Colonic mucosa (tissue), 4 donors: ENCODE measurements at places on chromosomes 3 and 15. TPM values are rescaled to one million over a fixed set of nuclear protein-coding genes. Genes with fewer than 3 reads are reported as not detected.

GRCh38 chr15:69706353-69707097 is 253.9 kb downstream of the RPLP1 start:
- DNase-seq, result no peak
- H3K27ac ChIP-seq, result no peak overlapping the region
- H3K4me3 ChIP-seq, result no peak overlapping the region
- no peaks in the 10 kb centered on the region for H3K36me3 ChIP-seq
- no peaks in the 10 kb centered on the region for H3K4me1 ChIP-seq

The RBP2 gene
- 1.4 TPM for total RNA-seq

DNA sequence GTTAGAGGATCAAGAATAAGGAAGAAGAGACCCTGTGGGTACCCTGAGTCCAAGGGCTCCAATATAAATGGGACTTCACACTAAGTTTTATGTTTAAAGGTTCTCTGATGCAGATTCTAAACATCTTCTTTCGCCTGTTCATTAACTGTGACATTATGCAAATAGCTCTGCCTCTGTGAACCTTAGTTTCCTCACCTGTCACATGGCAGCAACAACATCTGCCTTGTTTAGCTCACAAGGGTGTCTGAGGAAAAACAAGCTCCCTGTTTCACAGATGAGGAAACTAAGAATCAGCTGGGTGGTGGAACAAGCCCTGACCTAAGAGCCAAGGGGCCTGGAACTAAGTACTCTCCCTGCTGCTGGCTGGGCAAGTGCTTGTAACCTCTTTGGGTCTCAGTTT is 40.8 kb downstream of the GOLGA6L1 start:
- no peak overlapping the region for H3K27ac ChIP-seq
- no peak for DNase-seq
- H3K36me3 ChIP-seq, result no peaks in the 10 kb centered on the region
- H3K4me1 ChIP-seq, result no peaks in the 10 kb centered on the region

- DNase-seq, result no peak
- no peaks in the 10 kb centered on the region for H3K4me1 ChIP-seq
- H3K4me3 ChIP-seq, result no peak overlapping the region
These were observed 202.0 kb downstream of the GHSR start for GRCh38 chr3:172246107-172246844.

- H3K4me1 ChIP-seq, result no peaks in the 10 kb centered on the region
- no peaks in the 10 kb centered on the region for H3K27me3 ChIP-seq
- no peak overlapping the region for H3K4me3 ChIP-seq
- DNase-seq, result no peak
- no peaks in the 10 kb centered on the region for H3K36me3 ChIP-seq
- H3K27ac ChIP-seq, result no peak overlapping the region
These were observed 156.7 kb downstream of the CACNA2D3 start for GRCh38 chr3:54279005-54279583.

The GOLGA6B gene
- not detected for total RNA-seq

DNA sequence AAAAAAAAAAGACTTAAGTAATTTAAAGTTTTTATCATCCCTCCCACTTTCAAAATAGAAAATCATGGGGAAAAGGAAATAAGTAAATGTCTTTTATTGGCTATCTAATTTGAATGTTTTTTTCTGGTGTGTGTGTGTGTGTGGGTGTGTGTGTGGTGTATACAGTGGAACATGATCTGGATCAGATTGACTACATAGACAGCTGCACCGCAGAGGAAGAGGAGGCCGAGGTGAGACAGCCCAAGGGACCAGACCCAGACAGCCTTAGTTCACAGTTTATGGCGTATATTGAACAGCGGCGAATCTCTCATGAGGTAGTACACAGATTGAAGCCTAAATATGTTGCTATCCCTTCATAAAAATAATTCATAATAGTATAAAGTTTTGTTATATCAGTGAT is 44.5 kb downstream of the LRCH3 start:
- H3K27me3 ChIP-seq, result no peaks in the 10 kb centered on the region
- no peaks in the 10 kb centered on the region for H3K36me3 ChIP-seq
- no peaks in the 10 kb centered on the region for H3K4me1 ChIP-seq
- no peak overlapping the region for H3K4me3 ChIP-seq

DNA sequence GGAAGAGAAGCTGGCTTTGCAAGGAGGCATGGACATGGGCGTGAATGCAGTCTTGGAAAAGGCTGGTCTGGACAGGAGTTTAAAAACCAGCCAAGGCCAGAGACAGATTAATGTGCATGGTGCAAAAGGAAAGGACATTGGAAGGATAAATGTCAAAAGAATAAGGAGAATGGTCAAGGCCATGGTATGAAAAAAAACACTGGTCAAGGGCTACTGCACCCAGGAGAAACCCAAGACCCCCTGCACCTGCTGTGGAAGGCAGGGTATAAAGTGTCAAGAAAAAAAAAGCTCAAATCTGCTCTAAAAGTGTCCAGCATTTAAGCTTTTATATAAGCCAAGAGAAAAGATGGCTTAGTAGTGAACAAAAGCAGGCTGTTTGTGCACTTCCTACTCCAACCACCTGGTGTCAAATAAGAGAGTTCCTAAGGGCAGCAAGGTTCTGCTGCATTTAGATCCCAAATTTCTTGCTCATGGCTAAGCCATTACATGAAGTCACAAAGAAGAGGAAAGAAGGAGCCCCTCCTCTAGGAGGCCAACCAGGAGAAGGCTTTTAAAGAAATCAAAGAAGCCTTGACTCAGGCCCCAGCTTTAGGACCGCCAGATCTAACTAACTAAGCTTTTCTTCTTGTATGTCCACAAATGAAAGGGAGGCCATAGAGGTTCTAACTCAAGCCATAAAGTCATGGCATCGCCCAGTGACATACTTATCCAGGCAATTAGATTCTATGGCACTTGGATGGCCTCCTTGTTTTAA is 16.9 kb downstream of the CCR4 start:
- no peaks in the 10 kb centered on the region for H3K36me3 ChIP-seq
- no peak overlapping the region for H3K27ac ChIP-seq
- no peaks in the 10 kb centered on the region for H3K27me3 ChIP-seq
- no peak for DNase-seq

DNA sequence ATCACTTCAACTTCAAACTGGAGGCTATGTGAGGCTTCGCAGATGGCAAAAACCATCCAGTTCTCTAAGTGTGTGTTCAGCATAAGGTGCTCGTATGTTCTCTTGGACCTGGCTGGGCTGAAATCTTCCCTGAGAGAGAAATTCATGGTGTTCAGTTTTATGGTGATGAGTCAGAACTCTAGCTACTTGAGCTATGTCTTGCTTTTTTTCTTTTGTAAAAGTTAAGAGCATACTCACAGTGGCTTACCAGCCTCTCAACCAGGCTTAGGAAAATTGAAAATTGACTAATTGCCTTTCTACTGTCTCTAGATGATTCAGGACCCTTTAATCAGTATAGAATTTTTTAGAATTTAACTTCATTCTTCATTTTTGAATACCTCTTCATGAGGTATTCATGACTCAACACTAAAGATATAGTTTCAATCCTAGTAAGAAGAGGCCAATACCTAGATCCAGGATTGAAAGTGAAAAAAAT is 617.5 kb downstream of the TBL1XR1 start:
- H3K27ac ChIP-seq, result no peak overlapping the region
- H3K27me3 ChIP-seq, result no peaks in the 10 kb centered on the region
- H3K4me1 ChIP-seq, result no peaks in the 10 kb centered on the region
- no peaks in the 10 kb centered on the region for H3K36me3 ChIP-seq
- no peak overlapping the region for H3K4me3 ChIP-seq

DNA sequence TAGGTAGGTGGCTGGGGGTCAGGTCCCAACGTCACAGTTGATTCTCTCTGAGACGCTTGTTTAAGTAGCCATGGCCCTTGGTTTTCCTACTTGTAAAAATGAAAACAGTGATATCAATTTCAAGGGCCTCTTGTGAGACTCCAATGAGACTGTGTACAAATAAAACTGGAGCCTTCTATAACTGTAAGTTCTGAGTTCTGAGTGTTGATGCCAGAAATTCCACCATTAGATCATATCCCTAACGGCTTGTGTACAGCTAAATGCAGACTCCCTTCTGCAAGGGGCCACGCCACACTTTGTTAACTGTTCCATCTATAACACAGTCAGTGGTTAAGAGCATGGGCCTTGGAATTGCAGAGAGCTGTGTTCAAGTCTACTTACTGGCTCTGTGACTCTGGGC is 267.3 kb downstream of the TLE3 start:
- no peaks in the 10 kb centered on the region for H3K4me1 ChIP-seq
- no peaks in the 10 kb centered on the region for H3K27me3 ChIP-seq
- no peak overlapping the region for H3K27ac ChIP-seq
- no peaks in the 10 kb centered on the region for H3K36me3 ChIP-seq
- no peak overlapping the region for H3K4me3 ChIP-seq
- no peak for DNase-seq

- H3K4me1 ChIP-seq, result peaks cover 6% of the 10 kb centered on the region
- no peak overlapping the region for H3K4me3 ChIP-seq
- no peaks in the 10 kb centered on the region for H3K36me3 ChIP-seq
- DNase-seq, result no peak
- no peak overlapping the region for H3K27ac ChIP-seq
These were observed 119.2 kb upstream of the ASB14 start for GRCh38 chr3:57411715-57412114.

- DNase-seq, result no peak
- H3K4me1 ChIP-seq, result no peaks in the 10 kb centered on the region
- H3K27ac ChIP-seq, result no peak overlapping the region
- H3K27me3 ChIP-seq, result no peaks in the 10 kb centered on the region
- H3K36me3 ChIP-seq, result no peaks in the 10 kb centered on the region
- H3K4me3 ChIP-seq, result no peak overlapping the region
These were observed 485.5 kb upstream of the THBS1 start for GRCh38 chr15:39095218-39095879.

DNA sequence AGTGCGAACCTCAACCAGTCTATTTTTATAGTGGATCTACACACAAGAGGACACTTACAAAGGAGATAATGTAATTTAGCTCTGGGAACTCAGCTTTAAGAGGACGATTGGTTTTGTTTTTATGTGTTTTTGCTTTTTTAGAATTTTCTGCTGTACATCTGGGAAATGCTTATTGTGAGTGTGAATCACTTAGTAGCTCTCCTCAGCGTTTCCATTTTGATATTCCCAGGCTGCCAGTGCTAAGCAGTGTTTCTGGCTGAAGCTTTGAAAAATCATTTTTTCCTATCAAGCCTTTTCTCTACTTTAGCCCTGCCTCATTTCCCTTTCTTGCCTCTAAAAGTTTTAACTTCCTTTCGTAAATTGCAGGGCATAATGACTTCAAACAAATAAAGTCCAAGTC is 117.9 kb downstream of the RBMS3 start:
- no peaks in the 10 kb centered on the region for H3K27me3 ChIP-seq
- no peak overlapping the region for H3K27ac ChIP-seq
- H3K4me3 ChIP-seq, result no peak overlapping the region
- no peaks in the 10 kb centered on the region for H3K36me3 ChIP-seq

DNA sequence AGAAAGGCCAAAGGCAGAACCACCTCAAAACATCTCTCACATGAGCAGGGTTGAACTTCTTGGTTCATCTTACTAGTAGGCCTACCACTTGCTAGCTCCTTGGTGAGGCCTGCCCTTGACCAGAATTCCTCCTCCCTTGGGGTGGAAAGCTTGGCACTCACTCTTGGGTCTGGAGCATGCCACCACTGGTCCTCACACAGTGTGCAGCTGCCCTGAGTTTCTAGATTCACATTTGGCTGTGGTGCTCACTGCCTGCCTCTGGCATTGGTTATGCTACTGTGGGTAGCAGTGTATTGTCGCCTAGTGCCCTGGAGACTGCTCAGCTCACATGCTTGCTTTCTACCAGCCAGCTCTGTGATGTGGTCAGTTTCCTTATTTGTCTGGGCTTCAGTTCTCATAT is 23.7 kb downstream of the OXNAD1 start:
- H3K27me3 ChIP-seq, result no peaks in the 10 kb centered on the region
- no peak overlapping the region for H3K4me3 ChIP-seq
- DNase-seq, result no peak
- no peaks in the 10 kb centered on the region for H3K4me1 ChIP-seq
- H3K27ac ChIP-seq, result no peak overlapping the region

DNA sequence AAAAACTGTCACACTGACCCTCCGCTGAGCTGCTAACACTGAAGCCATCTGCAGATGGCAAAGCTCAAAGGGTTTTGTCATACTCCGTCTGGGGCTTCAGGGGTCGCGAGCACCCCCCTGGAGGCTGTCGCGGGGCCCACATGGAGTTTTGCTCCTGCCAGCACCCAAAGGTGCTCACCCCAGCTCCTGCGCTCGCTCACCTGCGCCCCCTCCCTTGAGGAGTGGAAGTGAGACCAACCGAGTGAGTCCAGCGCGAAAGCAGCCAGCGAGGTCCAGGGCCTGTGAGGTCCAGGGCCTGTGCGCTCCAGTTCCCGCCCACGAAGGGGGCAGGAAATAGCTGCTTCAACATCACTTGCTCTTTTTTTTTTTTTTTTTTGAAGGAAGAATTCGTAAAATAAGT is 208.5 kb downstream of the ROBO2 start:
- H3K27ac ChIP-seq, result no peak overlapping the region
- no peaks in the 10 kb centered on the region for H3K27me3 ChIP-seq
- DNase-seq, result no peak
- no peaks in the 10 kb centered on the region for H3K4me1 ChIP-seq

The ATRIP gene
- 3.2 TPM for total RNA-seq

The SLC51B gene
- 102 TPM for total RNA-seq

DNA sequence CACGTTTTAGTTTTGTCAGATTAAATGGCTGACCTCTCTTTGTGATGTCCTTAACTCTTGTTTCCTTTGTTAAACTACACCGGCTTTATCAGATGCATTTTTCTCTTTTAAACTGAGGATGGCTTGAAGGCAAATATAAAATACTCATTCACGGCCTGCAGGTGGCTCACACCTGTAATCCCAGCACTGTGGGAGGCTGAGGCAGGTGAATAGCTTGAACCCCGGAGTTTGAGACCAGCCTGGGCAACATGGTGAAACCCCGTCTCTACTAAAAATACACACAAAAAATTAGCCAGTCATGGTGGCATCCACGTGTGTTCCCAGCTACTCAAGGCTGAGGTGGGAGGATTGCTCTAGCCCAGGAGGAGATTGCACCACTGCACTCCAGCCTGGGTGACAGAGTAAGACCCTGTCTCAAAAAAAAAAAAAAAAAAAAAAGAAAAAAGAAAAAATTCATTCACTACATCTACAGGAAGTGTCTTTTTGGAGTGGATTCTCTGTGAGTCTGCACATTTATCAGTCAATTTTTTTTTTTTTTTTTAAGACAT is 34.7 kb upstream of the SACM1L start:
- H3K27me3 ChIP-seq, result no peaks in the 10 kb centered on the region
- H3K4me1 ChIP-seq, result peaks cover 5% of the 10 kb centered on the region
- H3K27ac ChIP-seq, result no peak overlapping the region
- no peak for DNase-seq
- H3K36me3 ChIP-seq, result no peaks in the 10 kb centered on the region
- no peak overlapping the region for H3K4me3 ChIP-seq

The RLBP1 gene
- not detected for total RNA-seq

The GDPGP1 gene
- 18.6 TPM for total RNA-seq

- no peaks in the 10 kb centered on the region for H3K4me1 ChIP-seq
- no peak overlapping the region for H3K4me3 ChIP-seq
These were observed 456.6 kb upstream of the RBMS3 start for GRCh38 chr3:28824316-28824715.

The SLC22A14 gene
- total RNA-seq, result 0.44 TPM

The FNDC3B gene
- 142 TPM for total RNA-seq

GRCh38 chr3:146142757-146143156 is 18.2 kb downstream of the PLOD2 start:
- no peak overlapping the region for H3K4me3 ChIP-seq
- no peaks in the 10 kb centered on the region for H3K27me3 ChIP-seq
- H3K27ac ChIP-seq, result no peak overlapping the region
- H3K4me1 ChIP-seq, result no peaks in the 10 kb centered on the region
- DNase-seq, result no peak

The HESX1 gene
- 0.48 TPM for total RNA-seq

The FBLN2 gene
- 10.5 TPM for total RNA-seq

The MEX3B gene
- total RNA-seq, result 1.1 TPM

The GPR176 gene
- 2.2 TPM for total RNA-seq

GRCh38 chr3:154121701-154122551 is 736 bp downstream of the ARHGEF26 start:
- no peaks in the 10 kb centered on the region for H3K4me1 ChIP-seq
- peak; percentile 52 for DNase-seq
- H3K27ac ChIP-seq, result peak overlapping the region; percentile 43
- peak overlapping the region; percentile 75 for H3K4me3 ChIP-seq
- H3K27me3 ChIP-seq, result no peaks in the 10 kb centered on the region
- H3K36me3 ChIP-seq, result no peaks in the 10 kb centered on the region
